ENCODE measurements at places on chromosomes 1 and 21.

GRCh38 chr1:215473943-215474342 is 93.2 kb upstream of the KCTD3 start:
- no peak for DNase-seq

GRCh38 chr1:193325771-193326170 is 139.4 kb upstream of the B3GALT2 start:
- no peak for DNase-seq

DNA sequence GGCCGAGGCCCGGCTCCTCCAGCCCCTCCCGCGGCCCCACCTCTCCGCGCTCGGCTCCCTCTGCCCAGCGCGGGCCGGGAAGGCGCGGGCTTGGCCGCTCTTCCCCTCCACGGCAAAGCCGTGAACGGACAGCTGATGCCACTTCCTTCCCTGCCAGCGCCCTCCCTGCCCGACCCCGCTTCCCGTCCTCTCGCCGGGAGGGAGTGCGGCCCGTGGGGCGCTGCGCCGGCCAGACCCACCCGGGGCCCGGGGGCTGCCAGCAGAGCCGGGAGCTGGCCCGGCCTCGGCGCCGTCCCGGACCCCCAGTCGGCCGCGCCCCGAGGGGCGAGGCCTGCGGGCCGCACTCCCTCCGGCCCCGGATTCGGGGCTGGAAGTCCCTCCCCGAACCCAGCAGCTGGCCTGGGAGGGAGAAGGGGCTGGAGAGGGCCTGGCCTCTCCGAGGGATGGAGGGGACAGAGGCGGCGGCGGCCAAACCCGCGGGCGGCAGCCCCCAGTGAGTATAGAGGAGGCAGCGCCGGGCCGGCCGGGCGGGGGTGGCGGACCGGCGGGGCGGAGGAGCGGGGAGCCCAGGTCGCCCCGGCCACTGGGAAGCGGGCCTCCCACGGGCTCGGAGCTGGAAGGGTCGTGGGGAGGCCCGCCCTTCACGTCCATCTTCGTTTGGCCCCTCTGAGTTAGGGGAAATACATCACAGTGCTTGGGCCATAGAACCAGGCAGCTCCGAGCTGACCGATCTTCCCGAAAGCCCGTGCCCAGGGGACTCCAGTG is at the start of gene KIAA1614:
KIAA1614 (plus strand) TSS at position 97 of the 765 bp plus-strand sequence; CDS start at position 444, 347 bp downstream.
- DNase-seq = no peak

DNA sequence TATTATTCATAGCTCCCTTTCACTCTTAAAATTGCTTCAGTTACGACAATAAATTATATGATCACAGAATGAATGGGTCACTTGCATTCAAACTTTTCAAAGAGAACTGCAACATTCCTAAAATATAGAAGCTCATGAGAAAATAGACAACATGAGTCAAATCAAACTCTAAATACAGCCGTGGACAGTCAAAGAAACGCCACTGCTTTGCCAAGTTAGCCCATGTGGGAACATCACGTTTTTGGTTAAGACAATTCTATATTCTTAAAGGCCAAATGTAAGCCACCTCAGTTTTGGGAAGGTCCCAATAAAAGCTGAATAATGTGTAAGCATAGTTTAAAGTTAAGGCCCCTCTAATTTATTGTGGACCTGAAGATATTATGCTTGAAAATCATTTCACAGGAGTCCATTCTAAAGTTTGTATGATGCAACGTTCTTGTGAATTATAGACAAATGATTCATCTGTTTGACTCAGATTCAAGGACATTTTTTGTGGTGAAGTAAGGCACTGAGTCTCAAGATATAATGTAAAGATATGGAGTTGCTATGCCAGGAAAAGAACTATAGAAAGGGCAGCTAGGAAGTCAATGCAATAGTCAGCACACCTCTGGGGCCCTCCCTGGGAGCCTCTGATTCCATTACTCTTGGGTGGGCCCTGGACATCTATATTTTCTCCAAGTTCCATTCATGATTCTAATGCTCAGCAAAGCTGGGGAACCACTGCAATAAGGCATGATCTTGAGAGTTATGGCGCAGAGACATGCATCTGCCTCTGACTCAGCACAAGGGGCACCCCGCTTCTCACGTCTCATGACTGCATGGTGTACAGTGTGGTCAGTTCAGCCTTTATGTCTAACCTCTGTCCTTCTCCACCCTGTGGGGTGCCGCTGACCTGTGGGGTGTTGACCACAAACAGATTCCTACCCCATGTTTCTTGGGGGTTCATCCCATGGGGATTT is 33.9 kb downstream of the ETS2 start:
- no peak for DNase-seq

- no peak for DNase-seq
Measured at GRCh38 chr1:20125100-20125499, 5.8 kb upstream of the PLA2G2D start.

GRCh38 chr1:178371933-178372388 is 124.8 kb downstream of the CLEC20A start:
- DNase-seq = no peak

All from NCI-H2029 (cell line).